ENCODE measurements at places on chromosomes 6 and 20. TPM values are rescaled to one million over a fixed set of nuclear protein-coding genes. Genes with fewer than 3 reads are reported as not detected.
A peak's percentile ranks its signal among the peaks of the same experiment; 100 is the strongest.

DNA sequence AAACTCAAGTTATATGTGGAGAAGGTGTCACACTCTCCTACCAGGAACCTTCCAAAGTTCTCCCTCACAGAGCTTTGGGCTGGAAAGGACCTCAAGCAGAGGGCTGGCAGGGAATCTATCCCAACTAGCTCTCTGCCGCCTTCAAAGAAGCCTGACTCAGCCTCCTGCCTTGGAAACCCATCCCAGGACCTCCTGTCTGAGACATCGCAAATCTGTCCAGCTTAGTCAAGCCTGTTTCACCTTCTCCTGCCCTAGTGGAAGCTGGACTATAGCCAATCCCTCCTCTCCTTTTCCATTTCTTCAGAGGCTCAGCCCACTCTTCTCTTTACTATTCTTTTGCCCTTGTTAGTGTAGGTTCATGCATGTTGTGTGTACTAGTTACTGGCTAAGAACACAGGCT is 48.2 kb upstream of the FOXP4 start:
- DNase-seq: no peak

Gene RREB1
- total RNA-seq: 33.3 TPM

DNA sequence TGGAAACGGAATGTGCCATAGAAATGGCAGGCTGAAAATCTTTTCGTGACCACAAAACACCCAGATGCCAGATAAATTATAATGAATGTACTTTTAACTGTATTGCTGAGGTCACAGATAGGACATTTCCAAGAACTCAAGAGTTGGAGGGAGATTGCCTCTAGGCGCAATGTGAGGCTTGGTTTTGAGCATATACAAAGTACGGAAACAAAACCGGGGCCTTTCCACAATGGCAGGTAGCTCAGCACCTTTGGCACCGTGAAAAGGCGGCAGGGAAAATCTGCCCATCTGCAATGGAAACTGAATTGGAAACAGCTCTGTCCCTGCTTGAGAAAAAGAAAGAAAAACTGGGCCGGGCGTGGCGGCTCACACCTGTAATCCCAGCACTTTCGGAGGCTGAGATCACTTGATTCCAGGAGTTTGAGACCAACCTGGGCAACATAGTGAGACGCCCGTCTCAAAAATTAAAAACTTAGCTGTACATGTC is 10.5 kb upstream of the C20orf144 start:
- no peak for DNase-seq

DNA sequence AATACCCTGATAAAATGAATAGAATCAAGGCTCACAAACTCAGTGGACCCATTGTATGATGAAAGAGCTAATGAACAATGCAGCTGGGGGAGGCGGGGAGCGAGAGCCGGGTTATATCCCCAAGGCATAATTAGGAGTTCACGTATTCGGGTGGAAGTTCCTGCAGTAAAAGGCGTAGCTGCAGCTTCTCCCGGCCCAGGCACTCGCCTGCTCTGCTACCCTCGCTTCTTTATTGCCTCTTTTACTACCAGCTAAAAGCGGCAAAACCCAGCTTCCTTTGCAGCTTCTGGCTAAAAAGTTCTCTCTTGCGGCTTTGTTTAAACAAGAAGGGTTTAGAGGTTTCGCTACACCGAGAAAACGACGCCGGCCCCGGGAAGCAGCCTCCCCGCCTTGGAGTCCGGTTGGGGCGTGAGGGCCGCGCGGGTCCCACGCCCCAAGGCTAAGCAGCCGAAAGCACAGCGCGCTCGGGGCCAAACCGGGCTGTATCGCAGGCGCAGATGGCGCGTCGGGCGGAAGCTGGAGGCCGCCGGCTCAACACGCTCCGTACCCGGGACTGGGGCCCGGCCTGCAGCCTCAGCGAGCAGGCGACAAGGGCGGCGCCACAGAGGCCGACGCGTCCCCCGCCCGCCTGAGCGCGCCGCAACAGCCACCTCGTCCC is 1.6 kb downstream of the ZBTB2 start:
- peak; percentile 70 for DNase-seq

- DNase-seq: no peak
These were observed 36.1 kb upstream of the MAP7 start for GRCh38 chr6:136586295-136586694.

Data from left ventricle myocardium inferior (tissue), 1 donor.